ENCODE measurements at places on chromosomes 4 and X.

DNA sequence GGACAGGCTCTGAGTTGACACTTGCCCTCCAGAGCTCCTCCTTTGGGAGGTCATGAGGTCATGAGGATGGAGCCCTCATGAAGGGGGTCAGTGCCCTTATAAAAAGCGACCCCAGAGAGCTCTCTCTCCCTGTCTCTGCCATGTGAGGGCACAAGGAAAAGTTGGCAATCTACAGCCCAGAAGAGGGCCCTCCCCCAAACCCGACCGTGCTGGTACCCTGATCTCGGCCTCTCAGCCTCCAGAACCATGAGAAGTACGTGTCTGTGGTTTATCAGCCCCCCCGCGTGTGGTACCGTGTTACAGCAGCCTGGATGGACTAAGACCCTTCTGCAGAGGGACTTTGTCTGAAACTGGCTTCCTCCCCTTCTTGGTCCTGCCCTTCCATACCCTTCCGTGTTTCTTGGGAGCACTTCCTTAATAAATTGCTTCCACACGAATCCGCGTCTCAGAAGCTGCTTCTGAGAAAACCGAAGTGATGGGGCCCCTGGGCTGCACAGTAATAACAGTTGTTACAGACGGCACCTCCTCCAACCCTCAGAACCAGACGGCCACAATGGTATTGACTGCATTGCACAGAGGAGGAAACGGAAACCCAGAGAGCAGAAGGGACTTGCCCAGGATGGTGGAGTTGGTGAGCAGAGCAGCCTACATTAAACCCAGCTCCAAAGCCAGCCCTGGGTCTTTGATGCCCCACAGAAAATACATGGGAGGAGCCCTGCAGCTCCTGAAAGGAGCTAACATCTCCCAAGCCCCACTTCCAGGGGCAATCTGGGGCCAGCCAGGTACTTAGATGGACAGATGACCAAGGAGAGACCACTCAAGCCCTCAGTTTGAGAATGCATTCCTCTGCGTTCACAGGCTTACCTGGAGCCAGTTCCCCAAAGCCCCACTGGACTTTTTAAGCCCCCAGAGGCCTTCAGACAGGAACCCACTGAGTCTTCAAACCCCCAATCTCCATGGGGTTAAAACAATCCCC is 242.7 kb downstream of the BCOR start:
- DNase-seq: no peak

GRCh38 chr4:5869966-5870619 is 22.8 kb downstream of the CRMP1 start:
- DNase-seq: no peak

- no peak for DNase-seq
Observed at GRCh38 chr4:56688094-56688647, 7.1 kb upstream of the HOPX start.

DNA sequence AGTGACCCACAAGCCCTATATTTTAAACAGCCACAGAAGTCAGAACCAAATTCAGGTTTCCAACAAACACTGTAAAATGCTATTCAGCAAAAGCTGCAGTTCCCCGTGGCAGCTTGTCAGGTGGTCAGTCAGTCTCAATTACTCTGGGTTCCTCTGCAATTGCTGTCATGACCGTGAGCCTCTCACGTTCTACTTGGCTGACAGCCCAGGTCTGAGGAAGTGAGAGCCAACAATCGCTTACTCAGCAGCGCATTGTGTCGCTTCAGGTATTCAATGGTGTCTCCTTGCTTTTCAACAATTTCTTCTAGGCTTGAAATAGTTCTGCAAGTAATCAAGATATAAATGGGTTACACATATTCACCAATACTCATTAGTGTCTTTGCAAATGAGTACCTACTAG is 25.8 kb downstream of the TRIM75 start:
- DNase-seq: peak; percentile 77

DNA sequence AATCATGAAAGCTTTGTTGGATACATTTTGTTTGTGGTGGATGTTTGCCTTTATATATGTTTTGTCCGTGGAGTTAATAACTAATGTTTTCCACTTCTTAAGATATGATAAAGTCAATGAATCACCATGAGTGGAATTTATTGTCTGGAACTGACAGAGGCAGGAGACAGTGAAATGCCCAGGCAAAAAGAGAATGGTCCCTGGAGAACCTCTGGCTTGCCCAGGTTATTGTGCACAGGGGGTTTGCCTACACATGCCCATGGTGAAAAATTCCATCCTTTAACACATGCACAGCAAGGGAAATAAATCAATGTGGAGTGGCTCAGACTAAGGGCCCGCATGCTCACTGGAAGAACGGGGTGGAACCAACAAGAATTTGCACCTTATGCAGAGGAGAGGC is 964.3 kb upstream of the GRIA3 start:
- DNase-seq: no peak

DNA sequence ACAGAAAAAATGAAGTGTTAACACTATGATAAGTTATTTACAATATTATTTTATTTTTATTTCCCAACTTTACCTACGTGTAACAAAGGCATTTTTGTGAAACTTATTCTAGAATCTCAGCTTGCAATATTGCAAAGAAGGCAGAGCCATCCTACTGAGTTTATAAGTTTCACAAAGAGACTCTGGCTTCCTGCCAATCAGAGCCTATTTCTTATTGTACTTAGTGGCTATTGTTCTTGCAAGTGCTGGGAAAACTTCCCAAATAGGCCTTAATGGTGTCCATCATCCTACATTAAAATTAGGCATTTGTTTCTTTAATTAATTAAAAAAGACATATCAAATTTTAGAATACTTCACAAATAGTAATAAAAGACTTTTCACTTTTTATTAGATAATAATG is 233.2 kb downstream of the EPHA5 start:
- no peak for DNase-seq

DNA sequence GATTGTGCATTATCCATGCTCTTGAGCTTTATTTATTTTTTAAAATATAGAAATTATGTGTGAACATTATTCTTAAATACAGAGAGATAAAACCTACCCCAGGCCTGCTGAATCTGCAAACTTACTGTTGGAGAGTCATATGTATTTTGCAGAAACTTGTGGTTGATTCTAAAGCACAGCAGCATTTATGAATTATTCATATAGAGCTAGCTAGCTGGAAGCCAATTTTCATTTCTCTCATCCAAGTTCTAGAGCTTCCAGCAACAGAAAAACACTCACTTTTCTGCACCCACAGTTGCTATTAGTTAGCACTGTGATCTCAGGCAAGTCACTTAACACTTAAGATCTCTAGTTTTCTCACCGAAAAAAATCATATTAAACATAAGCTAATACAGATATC is 479.5 kb upstream of the FAM47C start:
- DNase-seq: no peak
